NCI-H524 (cell line): ENCODE measurements at places on chromosomes 13 and 19.

GRCh38 chr13:113796211-113796963 is 37.4 kb downstream of the TMEM255B start:
- no peak for DNase-seq

DNA sequence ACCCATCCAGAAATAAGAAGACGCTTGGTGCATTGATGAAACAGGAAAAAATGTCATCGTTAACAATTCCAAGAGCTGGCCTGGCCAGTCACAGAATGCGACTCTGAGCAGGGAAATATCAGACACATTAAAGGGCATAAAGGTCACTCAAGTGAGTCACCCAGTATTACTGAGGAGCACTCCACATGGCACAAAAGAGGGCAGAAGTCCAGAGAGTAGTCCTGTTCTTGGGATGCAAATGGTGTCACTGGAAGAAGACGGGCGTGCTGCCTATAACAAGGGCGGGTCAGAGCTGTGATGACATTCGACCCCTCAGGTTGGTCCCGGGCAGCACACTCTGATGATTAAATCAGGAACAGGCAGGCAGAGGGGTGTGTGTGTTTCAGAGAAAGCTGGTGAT is 720.3 kb downstream of the UQCRFS1 start:
- DNase-seq, result no peak

DNA sequence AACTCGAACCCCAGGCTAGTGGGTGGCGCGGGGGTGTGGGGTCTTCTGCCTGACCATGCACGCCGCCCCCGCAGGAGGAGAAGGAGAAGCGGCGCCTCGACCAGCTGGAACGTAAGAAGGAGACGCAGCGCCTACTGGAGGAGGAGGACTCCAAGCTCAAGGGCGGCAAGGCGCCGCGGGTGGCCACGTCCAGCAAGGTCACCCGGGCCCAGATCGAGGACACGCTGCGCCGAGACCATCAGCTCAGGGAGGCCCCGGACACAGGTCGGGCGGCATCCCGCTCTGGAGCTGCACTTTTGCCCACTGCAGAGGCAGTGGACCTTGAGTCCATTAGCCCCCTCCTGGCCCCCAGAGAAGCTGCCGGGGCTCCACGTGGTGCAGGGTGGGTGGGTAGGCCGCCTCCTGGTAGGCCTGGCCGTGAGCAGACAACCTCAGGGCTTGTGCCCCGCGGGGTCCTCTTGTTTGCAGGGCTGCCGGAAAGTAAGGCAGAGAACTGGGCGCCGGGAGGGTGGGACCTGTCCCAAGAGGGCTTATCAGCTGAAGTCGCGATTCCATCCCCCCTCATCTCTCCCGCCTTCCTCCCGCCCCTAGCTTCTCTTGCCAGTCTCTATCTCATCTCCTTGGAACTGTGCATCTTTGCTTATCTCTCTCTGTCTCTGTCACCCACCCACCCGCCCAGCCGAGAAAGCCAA is 9.9 kb downstream of the CCDC124 start:
- DNase-seq, result no peak

DNA sequence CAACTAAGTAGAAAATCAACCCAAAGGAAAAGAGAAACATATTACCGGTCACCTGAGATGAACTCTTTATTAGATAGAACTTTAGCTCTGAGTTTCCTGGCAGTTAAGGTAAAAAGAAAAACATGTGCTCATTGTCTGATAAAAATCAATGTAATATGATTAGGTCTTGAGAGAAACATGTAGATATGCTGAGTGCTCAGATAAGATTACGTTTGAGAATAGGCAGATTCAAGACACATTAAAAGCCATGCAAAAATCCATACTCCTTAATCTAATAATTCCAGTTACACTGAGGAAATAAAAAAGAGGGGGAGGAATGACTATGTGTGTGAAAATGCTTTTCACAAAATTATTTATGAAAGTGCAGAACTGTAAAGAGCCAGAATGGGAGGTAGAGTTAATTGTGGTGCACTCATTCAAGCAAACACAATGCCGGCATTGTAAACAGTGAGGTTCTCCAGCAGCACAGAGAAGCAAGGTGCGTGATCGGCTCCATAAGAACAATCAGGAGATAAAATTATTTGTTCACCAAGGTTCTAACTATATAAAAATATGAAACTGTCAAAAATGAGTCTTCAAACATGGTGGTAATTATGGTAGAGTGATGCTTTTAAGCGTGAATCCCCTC is 88.8 kb downstream of the MBNL2 start:
- no peak for DNase-seq

GRCh38 chr19:18044825-18045304 is 36.9 kb downstream of the ARRDC2 start:
- DNase-seq, result peak; percentile 98

- no peak for DNase-seq
Measured at GRCh38 chr19:41367848-41368301, 3.9 kb upstream of the B9D2 start.

GRCh38 chr19:42151782-42152684 is 19.8 kb upstream of the POU2F2 start:
- no peak for DNase-seq

DNA sequence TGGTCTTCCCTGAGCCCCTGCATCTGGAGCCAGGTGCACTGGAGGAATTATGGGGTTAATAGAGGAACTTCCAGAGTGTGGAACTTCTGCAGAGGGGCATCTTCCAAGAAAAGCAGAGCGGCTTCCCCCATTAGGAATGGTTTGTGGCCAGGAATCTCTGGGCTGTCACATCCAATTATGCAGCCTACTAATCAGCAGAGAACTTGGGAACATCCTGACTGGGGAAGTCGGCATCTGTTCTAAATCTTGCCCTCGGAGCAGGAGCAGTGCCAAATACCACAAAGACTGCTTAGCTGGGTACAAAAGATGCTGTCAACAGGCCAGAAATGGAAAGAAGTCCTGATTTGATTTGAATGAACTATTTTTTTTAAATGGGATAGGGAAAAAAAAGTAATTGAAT is 435.1 kb downstream of the ZNF536 start:
- DNase-seq, result no peak

DNA sequence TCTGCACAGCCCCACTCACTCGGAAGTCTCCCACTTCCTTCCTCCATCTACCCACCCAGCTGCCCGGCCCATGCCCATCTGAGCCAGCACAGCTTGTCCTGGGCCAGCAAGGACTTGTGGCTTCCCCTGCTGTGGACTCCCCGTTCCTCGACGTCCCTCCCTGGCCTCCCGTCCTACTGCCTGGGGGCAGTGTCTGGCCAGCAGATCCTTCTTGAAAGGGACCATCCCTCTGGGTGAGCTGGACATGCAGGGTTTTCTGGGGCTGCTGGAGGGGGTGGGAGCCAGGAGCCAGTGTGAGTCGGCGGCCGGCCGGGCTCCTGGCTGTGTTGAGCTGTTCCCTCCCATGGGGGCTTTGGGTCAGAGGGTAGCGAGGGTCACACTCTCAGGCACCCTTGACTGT is 26.7 kb downstream of the CRTC1 start:
- DNase-seq, result no peak

GRCh38 chr13:78383899-78384298 is 219.5 kb downstream of the POU4F1 start:
- peak; percentile 21 for DNase-seq

DNA sequence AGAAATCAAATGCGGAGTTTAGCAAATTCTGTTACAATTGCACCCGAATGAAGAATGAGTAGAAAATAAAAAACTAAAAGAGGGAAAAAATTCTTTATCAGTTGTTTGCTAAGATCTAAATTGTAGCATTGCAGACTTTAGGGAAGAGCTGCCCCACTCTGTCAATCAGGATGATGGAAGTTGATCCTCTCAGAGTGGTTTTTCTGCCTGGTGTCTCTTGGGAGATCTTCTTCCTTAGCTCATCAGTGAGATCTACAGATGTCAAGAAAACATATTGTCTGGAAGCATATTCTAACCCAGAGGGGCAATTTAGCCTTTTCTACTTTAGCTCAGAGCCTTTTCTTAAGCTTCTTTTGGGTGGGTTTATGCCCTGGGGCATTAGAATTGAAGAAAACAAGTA is 223.2 kb upstream of the PCDH17 start:
- DNase-seq, result peak; percentile 82

GRCh38 chr19:43570174-43570791 is 5.0 kb downstream of the XRCC1 start:
- peak; percentile 60 for DNase-seq

- DNase-seq, result no peak
Measured at GRCh38 chr13:22482496-22483000, 698.2 kb upstream of the SGCG start.

GRCh38 chr13:88862095-88862620 is 1191.0 kb downstream of the SLITRK5 start:
- no peak for DNase-seq

GRCh38 chr19:11091703-11092153 is 2.5 kb downstream of the LDLR start:
- no peak for DNase-seq

DNA sequence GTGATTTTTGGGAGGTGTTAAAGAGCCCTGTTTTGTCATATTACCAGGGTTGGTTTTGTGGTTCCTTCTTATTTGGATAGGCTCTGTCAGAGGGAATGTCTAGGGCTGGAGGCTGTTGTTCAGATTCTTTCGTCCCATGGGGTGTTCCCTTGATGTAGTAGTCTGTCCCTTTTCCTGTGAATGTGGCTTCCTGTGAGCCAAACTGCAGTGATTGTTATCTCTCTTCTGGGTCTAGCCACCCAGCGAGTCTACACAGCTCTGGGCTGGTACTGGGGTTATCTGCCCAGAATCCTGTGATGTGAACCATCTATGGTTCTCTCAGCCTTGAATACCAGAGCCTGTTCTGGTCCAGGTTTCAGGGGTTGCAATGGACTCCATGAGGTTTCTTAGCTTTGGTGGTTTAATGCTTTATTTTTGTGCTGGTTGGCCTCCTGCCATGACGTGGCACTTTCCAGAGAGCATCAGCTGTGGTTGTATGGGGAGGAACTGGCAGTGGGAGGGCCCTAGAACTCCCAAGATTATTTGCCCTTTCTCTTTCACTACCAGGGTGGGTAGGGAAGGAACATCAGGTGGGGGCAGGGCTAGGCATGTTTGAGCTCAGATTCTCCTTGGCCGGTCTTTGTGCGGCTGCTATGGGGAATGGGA is 78.8 kb downstream of the SPRY2 start:
- no peak for DNase-seq

DNA sequence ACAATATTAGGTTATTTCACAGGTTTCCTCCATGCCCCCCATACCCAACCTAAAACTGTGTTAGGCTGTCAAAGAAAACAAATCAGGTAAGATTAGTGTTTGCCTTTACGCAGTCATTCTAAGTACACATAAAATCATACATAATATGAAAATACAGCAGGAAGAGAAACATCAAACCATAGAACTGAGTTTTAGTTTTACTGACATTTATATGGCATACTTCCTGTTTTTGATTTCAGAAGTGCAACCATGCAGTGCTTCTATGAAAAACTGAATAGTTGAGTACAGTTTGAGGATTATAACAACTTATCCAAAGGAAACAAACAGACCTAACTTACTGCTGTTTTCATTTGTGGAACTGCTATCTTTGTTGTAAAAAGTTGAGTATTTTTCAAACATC is 91.3 kb downstream of the KCNRG start:
- no peak for DNase-seq

DNA sequence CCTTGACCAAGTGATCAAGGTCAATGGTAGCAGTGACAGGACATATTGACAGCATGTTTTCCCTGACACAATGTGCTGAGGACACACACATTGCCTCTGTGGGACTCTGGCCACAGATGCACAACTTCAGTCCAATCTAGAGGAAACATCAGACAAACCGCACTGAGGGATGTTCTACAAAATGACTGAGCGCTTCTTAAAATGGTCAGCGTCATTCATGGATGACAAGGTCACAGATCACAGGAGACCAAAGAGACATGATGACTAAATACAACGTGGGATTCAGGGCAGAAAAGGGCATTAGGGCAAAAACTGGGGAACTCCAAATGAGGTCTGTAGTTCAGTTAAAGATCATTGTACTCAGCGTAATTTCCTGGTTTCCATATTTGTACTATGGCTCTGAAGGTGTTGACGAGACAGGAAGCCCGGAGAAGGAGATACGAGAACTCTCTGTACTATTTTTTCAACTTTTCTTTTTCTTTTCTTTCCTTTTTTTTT is 20.6 kb downstream of the PBX4 start:
- DNase-seq, result no peak

DNA sequence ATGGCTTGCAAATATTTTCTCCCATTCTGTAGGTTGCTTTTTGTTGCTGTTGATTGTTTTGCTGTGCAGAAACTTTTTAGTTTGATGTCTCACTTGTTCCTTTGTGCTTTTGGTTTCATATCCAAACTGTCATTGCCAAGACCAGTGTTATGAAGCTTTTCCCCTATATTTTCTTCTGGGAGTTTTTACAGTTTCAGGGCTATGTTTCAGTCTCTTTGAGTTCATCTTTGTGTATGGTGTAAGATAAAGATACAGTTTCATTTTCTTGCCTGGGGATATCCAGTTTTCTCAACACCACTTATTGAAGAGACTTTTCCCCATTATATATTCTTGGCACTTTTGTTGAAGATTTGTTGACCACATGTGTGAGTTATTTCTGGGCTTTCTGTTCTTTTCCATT is 139.9 kb downstream of the MRPL57 start:
- no peak for DNase-seq

- DNase-seq, result peak; percentile 98
Measured at GRCh38 chr19:4768934-4769777, 22.4 kb upstream of the FEM1A start.

GRCh38 chr19:38952395-38953165 is 21.8 kb downstream of the MRPS12 start:
- peak; percentile 76 for DNase-seq

- DNase-seq, result no peak
Measured at GRCh38 chr19:55690769-55691545, 15.9 kb downstream of the EPN1 start.

GRCh38 chr13:46374710-46375109 is 12.3 kb downstream of the RUBCNL start:
- no peak for DNase-seq

- no peak for DNase-seq
Measured at GRCh38 chr13:50227361-50227760, 212.1 kb downstream of the KCNRG start.

GRCh38 chr19:1672769-1673644 is 20.6 kb upstream of the TCF3 start:
- DNase-seq, result no peak

GRCh38 chr19:49347835-49348234 is 12.6 kb downstream of the CD37 start:
- peak; percentile 95 for DNase-seq
